Epithelial cell of alveolus of lung (primary cell): ENCODE measurements at places on chromosomes 5 and 9. TPM values are rescaled to one million over a fixed set of nuclear protein-coding genes. Genes with fewer than 3 reads are reported as not detected.

The AQP7 gene
- total RNA-seq = not detected in 2 replicates

The LMBRD2 gene
- total RNA-seq = 5.1 and 7.0 TPM in 2 replicates

The ROPN1L gene
- total RNA-seq = 0.39 TPM in 1 of 2 replicates, not detected in the other

The ZDHHC12 gene
- 54.7 and 68.9 TPM in 2 replicates for total RNA-seq

The HTR1A gene
- total RNA-seq = not detected in 2 replicates

The IL13 gene
- total RNA-seq = not detected in 2 replicates

The ARL14EPL gene
- 0.24 TPM in 1 of 2 replicates, not detected in the other for total RNA-seq

The MYO10 gene
- 34.5 and 37.0 TPM in 2 replicates for total RNA-seq

The ERAP2 gene
- 2.8 and 8.1 TPM in 2 replicates for total RNA-seq

The RPS23 gene
- 4,323 and 4,424 TPM in 2 replicates for total RNA-seq
